Kidney capillary endothelial cell (primary cell): ENCODE measurements at places on chromosomes 6 and 20.

GRCh38 chr20:3092611-3093379 is 8.3 kb upstream of the AVP start:
- peak; percentile 27 for DNase-seq

DNA sequence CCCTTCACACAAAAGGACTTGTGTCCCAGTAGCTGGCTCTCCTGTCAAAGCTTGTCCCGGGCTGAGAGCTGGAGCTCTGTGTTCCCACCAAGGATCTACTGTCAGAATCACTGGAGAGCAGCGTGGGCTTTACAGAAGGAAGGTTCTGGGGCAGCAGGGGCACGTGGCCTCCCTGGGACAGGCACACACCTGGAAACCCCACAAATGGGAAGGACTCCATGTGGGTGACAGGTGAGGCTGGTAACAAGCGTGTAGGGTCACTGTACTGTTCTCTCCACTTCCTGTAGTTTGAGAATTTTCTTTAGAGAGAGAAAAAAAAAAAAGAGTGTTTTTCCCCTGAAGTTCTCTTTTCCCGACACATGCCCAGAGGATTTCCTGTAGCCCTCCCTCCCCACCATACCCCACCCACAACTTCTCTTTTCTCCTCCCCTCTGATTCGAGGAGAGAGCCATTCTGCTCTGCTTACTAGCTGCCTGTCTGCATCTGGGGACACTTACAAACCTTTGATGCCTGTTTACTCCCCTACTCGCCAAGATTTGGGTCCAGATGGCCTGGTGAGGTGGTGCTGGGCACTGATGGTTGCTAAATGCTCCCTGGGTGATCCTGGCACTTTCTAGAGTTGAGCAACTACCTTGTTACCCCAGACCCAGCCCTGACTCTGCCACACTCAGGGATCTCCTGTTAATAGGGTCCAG is 84.1 kb upstream of the SIRPA start:
- no peak for DNase-seq

DNA sequence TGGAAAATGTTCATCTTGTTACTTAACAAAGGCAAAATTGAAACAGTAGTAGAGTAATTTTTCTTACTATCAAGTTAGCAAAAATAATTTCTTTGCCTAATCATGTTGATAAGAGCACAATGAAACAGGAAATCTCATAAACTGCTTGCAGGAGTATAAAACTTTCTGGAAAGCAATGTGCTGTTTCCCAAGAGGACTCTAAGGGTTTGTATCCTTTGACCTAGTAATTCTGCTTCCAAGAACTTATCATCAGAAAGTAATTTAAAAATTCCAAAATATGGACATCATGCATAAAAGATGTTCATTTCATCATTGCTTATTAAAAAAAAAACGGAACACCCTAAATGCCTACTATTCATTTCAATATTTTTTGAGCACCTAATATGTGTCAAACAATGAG is 46.1 kb upstream of the TNFAIP3 start:
- no peak for DNase-seq

GRCh38 chr20:46332373-46333160 is 24.3 kb upstream of the CDH22 start:
- DNase-seq, result no peak

DNA sequence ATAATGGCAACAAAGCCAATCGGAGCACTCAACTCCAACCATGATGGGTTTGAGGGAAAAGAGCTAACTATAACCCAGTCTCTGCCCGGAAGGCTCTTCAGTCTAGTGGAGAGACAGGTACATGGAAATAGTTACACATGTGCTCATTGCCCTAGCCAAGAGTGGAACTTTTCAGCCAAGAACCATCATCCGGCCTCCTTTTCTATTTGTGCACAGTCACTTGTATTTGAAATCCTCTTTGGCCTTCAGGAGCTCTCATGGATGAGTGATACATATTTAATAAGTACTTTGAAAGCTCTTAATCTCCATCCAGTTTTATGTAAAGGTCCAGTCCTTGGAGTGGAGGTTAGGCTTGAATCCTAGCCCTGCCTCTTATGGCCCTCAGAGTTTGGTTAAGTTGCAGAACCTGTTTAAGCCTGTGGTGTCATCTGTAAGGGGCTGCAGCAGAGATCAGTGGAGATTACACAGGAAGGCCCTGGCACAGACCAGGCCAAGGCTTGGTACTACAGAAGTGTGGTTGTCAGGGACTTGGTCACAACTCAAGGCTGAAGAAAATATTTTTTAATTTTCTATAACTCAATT is 72.3 kb upstream of the SMLR1 start:
- no peak for DNase-seq

DNA sequence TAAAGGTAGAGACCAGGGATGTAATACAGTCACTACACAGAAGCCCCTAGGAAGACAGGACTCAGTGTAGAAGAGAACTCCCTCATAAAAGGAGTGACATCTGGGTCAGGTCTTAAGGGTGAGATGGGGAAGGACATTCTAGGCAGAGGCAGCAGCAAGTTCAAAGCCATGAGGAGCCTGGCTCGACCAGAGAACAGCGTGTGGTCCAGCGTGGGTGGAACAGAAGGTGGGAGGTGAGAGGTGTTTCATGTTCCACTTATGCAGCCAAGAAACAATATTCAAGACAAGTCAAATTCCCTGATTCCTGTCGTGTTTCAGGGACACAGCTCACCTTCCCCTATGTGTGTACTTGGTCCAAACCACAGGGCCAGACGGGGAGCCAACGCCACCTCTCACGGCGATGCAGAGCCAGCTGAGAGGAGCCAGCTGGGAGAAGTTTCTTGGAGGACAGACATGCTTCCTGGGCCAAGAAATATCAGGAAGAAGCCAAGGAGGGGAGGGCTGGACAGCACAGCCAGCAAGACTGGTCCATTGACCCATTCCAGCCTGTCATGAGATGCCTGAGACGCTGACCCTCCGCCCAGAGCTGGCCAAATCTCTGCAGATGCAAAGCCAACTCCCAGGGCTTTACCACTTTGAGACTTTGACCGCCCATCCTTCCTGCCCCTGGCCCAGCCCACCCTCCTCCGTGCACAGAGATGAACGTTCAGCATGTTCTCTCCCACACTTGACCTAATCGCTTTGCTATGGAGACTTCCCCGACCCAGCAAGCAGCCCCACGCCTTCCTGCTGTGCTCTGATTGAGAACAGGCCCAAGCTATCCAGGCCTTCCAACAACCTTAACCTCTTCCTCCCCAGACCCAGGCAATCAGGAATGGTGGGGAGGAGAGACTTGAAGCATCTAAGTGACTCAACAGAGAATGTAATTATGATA is 113.8 kb downstream of the PRND start:
- DNase-seq, result no peak

DNA sequence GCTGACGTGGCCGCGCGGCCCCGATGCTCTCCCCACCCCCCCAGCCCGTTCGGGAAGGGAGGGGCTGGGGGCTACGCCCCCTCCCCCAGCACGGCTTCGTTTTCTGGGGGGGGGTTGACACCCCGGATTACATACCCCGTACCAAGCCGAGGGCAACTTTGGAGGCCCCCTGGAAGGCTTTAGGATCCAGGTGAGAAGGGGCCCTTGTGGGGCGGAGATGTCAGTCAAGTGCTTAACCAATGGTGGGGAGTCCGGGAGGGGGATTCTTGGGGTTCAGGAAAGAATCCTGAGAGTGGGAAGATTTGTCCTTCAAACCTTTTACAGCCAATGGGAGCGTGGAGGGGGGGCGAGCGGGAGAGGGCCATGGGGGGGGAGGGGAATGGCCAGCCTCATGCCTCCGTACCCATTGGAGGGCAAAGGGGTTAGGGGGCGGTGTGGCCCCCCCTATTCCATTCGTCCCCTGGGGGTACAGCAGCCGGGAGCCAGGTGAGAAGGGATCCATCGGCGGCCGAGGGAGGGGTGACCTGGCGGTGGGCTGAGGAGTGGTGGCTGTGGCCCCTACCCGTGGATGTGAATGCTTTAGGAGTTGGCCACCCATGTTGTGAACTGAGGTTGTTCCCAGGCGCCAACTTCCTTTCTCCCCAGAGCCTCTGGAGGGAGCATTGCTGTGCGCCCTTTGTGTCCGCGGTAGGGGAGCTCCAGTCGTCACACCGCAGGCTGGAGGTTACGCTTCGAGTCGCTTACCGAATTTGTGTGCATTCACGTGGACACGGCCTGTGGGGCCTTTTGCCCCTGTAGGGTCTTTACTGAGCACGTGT is 682 bp downstream of the BRD2 start:
- peak; percentile 54 for DNase-seq

DNA sequence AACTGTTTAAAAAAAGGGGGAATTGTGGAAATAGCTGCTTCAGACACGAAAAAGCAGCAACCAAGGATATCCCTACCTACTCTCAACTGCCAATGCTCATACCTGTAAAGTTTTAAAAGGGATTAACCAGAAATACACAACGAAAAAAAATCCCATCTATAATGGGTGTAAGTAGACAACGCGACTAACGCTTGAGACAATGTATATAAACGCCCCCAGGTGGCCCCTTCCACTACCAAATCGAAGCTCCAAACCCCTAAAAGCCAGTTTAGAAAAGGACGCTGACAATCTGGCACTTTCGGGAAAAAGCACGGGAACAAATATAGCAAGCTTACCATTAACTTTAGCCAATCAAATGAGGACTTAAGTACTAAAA is 94.5 kb upstream of the BTN3A2 start:
- no peak for DNase-seq

- DNase-seq, result no peak
Measured at GRCh38 chr6:14743144-14743473, 502.8 kb upstream of the JARID2 start.

DNA sequence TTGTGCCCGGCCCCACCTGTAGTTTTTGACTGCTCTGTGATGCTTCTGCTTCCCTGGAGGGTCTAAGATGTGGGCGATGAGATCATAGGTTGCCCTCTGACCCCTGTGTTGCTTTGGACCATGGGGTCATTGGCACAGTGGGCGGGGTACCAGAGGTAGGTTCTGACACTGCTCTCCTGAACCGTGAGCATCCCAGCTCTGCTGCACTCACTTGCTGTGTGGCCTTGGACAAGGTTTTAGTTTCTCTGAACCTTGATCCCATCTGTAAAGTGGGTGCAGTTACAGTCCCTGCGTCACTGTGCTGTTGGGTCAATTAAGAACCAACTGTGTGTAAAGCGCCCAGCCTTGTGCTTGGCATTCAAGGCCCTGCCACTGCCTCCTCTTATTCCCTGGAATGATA is 30.9 kb downstream of the SRC start:
- no peak for DNase-seq

- no peak for DNase-seq
Measured at GRCh38 chr20:12358655-12359009, 440.9 kb downstream of the BTBD3 start.

DNA sequence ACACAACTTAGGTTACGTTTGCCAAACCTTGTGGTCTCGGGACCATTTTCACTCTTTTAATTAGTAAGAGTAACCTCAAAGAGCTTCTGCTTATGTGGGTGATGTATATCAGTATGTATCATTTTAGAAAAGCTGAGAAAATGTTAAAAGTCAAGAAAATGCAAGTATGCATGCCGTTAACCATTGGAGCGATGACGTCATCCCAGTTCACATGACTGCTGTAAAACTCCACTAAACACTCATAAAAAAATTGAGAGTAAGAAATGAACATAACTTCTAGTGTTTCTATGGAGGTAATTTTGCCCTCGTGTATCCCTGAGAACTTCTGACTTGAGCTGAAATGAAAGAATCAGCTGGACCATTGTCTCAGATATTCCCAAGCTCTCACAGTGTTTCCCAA is 250.0 kb upstream of the CDH4 start:
- no peak for DNase-seq
